Fibroblast of villous mesenchyme (primary cell): ENCODE measurements at places on chromosomes 4 and X.

DNA sequence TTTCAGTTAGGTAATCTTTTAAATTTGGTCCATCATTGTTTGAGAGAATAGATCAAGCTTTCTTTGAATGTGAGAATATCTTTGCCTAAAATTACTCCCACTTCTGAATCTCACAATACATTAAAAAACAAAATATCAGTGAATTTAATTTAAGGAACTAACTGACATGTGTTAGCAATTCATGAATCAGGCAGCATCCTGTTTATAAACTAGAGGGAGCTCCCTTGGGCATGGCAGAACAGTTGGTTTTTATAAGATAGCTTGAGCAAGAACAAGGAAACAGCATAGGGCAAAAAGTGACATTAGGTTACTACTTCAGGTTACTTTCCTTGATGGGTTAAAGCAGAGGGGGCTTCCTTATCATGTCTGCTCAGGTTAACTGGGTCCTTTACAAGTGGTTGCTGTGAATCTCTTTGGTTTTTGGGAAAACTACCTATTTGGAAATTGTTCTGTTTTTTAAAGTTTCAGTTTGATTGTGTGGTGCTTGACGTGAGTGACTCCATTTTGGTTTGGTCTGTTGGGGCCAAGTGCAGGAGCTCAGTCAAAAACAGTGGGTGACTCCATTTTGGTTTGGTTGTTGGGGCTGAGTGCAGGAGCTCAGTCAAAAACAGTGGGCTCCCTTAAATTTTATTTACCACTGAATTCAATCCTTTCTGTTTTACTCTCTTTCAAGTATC, 68.0 kb downstream of the PPEF2 start:
- DNase-seq = no peak

DNA sequence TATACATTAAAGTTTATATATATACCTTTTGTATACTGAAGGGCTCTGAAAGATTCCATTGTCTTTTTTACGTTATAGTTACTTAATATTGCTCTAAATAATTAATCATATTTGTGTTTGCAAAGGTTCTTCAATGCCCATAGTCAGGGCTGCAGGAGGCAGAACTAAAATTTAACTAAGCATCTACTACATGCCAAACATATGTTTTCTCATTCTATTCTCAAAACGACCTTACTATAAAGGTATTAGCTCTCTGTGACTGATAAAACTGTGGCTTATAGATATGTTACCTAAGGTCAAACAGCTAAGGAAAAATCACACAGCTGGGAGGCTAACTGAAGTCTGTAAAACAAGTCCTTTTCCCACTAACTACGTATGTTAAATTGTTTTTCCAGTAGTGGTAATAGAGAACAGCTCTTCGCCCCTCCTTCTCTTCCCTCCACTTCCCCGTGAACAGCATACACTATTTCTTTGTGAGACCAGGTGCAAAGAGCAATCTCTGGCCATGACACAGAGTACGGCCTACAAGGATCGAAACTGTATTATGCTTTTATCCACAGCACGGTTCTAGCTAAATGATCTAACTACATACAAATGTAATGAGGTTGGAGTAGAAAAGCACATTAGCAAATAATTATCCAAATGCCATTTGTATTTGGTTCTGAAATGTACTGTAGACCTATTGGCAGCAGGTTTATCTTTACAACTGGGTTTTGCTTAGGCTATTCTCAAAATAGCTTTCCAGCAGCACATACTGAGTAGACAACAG, 1.7 kb downstream of the CNOT6L start:
- DNase-seq = peak; percentile 3

- peak; percentile 48 for DNase-seq
Observed at GRCh38 chrX:275967-276580, 5.1 kb upstream of the PLCXD1 start.

GRCh38 chr4:159097144-159097543, 5.7 kb upstream of the RAPGEF2 start:
- no peak for DNase-seq

- no peak for DNase-seq
Observed at GRCh38 chrX:19870710-19871490, 16.5 kb downstream of the SH3KBP1 start.

- no peak for DNase-seq
Observed at GRCh38 chr4:106775636-106776035, 260.5 kb downstream of the DKK2 start.

DNA sequence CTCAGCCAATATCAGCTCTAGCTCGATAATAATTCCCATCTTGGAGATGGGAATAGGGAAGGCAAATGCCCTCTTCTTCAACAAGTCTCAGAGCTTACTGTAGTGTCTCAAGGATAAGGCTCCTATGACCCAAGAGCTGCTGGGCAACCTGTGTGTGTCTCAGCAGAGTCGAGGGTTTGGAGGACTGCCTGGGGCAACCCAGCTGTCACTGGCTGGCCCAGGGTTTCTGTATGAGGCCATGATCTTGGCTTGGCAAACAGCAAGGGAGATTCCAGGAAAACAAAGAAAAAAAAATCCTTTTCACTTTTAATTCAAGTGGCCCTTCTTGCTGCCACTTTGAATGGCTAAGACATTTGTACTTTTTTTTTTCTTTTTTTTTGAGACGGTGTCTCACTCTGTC, 34.4 kb downstream of the TMSB4X start:
- no peak for DNase-seq

- DNase-seq = no peak
Observed at GRCh38 chr4:2290974-2291704, 29.2 kb upstream of the MXD4 start.

- DNase-seq = no peak
Observed at GRCh38 chr4:184177271-184177670, 40.4 kb downstream of the ENPP6 start.

- DNase-seq = no peak
Observed at GRCh38 chrX:24080704-24081103, 25.9 kb downstream of the EIF2S3 start.

- DNase-seq = peak; percentile 11
Observed at GRCh38 chrX:123201720-123202119, 17.6 kb downstream of the GRIA3 start.

GRCh38 chr4:85867271-85867670, 392.3 kb downstream of the ARHGAP24 start:
- DNase-seq = no peak

GRCh38 chr4:70945046-70945445, 42.9 kb downstream of the MOB1B start:
- no peak for DNase-seq

- DNase-seq = no peak
Observed at GRCh38 chrX:122055979-122056715, 1008.7 kb downstream of the GLUD2 start.

DNA sequence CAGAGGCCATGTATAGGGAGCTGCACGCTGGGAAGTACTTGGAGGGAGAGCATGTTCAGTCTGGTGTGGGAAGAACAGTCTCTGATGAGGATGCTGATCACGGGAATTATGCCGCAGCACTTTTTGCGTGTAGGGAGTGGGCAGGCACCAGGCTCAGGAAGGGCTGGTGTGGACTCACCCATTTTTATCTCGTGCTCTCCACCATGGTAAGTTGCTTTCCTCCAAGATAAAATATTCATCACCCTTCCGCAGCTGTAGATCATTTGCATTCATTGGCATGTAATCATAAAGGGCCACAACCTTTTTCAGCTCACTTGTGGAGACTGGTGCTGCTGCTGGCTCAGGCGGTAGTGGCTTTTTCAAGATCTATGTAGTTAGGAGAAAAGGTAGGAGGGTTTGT, 11.8 kb upstream of the TIMM8A start:
- no peak for DNase-seq
